ENCODE measurements at places on chromosomes 2 and 18. TPM values are rescaled to one million over a fixed set of nuclear protein-coding genes. Genes with fewer than 3 reads are reported as not detected.

The TLX2 gene
- not detected for total RNA-seq

The KIF1A gene
- total RNA-seq: 0.55 TPM

The ITPRID2 gene
- total RNA-seq: 146 TPM

GRCh38 chr2:11101430-11101829 is 53.8 kb upstream of the SLC66A3 start:
- DNase-seq: no peak

DNA sequence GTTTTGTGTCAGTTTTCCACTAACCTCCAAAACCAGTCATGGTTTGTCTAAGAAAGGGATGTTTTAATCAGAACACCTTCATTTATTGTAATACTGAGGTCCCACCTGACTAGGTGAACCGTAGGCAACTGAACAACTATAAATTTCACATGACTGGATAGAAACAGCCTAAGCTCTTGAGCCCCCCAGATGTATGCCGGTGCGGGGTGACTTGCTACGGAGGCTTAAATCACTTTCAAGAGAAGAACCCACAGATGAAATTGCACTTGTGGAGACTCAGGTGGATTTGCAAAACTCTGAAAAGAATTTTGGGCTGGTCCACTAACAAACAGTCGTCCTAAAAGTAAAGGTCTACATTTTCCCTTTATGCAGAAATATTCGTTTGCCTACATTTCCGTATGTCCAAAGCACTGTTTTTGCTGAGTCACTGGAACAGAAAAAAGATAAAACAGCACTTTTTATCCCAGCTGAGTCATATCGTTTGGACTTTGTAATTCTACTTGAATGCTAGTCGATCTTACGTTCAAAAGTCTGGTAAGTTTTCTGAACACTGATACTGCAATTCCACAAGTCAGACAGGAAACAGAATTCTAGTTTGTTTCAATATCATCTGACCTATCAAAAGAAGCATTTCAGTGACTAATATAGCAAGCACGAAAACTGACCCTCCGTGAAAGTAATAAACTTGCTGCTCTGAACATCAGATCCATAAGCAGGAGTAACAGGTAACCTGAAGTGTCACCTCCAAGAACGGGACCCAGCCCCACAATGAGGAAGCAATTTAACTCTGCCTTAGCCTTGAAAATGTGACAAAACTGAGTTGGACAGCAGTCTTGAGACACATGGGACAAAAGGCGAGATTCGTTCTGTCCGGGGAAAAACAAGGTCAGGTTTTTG is 18.1 kb downstream of the ZNF516 start:
- no peak for DNase-seq

DNA sequence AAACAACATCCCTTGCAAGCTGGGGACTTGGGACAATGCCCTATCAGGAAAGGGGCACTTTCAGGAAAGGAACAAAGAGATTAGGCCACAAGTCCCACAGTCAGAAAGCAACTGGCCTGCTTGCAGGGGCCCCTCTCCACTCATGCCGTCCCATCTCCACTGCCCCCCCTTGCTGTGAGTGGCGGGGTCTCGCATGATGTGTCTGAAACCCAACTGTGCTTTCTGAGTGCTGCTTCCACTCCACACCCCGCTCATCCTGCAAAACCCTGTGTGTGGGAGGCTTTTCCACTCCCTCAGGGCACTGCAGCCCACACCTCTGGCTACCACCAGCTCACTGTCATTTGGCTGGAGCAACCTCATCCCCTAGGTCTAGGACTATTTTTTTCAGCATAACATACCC is 7.9 kb downstream of the HS6ST1 start:
- DNase-seq: no peak

DNA sequence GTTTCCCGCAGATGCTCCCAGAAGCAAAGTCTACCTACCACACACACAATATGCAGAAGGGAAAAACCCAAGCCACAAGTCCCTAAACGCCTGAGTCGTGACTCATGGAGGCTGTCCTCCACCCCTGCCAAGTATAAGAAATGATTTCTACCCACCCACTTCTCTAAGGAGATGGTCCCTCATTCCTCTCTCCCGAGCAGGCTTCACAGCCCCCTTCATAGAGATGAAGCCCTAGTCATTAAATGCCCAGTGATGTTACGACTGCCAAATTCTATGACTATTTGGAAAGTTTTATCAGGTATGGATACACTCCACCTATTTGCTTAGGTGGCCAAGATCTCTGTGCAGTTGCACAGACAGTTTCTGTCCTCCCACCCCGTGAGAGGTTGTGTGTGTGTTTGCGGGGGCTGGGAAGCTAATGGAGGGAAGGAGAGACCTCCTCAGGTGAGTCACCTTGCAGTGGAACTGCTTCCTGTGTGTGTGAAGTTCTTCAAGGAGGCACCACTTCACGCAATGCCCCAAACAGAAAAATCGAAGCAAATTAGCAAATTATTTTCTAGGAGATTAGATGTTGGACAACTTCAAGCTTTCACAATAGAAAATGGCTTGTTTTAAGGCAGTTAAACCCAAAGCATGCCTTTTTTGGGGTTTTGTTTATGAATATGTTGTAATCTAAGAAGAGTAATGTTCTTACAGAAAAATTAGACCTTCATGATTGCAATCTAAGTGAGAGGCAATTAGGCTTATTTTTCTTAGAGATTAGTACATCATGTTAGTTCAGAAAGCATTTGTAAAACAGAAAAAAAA is 175.2 kb downstream of the TGIF1 start:
- no peak for DNase-seq

GRCh38 chr2:205586626-205587025 is 95.7 kb upstream of the NRP2 start:
- no peak for DNase-seq

DNA sequence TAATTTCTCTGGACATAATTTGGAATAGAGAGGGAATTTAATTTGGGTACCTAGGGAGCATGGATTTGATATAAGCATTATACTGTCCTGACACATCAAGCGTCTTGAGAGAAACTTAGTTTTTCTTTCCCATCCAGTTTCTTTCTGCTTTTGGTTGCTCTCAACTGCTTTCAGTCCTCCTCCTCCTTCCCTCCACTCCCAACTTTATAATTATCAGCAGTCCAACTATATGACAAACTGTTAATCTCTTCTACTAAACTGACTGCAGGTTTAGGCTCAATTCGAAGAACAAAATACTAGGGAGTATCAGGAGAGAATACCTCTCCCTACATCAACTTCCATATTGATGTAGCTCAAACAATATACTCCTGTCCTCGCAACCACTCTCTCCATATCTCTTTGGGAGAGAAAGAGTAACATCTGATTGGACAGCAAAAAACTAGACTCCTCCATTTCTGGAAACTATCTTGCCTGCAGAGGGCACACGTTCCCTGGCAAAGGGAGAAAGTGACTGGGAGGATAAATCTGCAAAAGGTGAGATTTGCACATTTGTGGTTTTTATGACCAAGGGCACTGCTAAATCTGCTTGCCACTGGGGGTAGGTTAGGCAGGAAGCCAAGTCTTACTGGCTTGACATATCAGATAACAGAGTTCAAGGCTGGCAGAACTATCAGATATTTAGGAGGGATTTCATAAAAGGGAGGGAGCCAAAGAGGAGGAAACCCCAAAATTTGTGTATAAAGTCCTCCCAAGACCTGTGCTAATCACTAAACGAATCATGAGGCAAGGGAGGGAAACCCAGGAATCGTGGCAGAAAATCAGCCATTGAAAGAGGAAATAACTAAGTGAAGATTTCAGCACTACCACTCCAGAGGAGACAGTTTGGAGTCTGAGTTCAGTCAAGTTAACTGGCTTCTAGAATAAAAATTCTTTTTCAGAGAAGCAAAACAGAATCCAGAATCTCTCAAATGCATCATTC is 40.0 kb downstream of the ICA1L start:
- DNase-seq: no peak

- DNase-seq: peak; percentile 59
Measured at GRCh38 chr18:48348739-48349138, 60.4 kb downstream of the ZBTB7C start.

DNA sequence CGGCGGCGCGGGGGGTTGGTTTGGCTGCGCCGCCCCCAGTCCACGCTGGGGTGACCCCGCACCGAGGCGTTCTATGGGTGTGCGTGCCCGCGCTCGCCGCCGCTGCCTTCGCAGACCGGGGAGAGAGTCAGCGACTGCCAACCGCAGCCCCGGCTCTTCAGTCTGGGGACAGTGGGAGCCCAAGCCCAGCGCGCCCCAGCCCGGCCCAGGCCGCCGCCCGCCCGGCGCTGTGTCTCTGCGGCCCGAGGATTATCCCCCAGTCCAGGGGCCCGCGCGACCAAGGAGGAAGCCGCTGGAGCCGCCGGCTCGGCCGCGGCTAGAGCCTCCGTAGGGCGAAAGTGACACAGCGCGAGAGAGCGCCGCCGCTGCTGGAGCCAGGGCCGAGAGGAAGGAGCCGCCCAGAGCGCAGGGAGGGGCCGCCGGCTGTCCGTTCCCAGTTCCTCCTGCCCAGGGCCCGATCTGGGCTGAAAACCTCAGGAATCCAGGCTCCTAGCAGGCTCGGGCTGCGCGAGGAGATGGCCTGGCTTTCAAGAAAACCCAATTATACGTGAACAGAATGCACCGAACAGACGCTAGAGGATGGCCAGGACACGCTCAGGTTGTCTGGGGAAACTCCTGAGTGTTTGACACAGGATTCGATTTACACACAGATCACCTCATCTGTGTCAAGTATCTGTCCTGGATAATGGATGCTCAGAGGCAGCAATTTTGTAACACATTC is 2.4 kb downstream of the CTIF start:
- DNase-seq: peak; percentile 93

Data from spleen (tissue), 13 donors.